ENCODE measurements at places on chromosomes 4 and X. TPM values are rescaled to one million over a fixed set of nuclear protein-coding genes. Genes with fewer than 3 reads are reported as not detected.

- no peaks in the 10 kb centered on the region for H3K36me3 ChIP-seq
- H3K4me3 ChIP-seq, result no peak overlapping the region
- no peaks in the 10 kb centered on the region for H3K27me3 ChIP-seq
- peaks cover 28% of the 10 kb centered on the region for H3K4me1 ChIP-seq
These were observed 90.0 kb downstream of the SORBS2 start for GRCh38 chr4:185722029-185722316.

The TMEM144 gene
- total RNA-seq, result 9.8 TPM

DNA sequence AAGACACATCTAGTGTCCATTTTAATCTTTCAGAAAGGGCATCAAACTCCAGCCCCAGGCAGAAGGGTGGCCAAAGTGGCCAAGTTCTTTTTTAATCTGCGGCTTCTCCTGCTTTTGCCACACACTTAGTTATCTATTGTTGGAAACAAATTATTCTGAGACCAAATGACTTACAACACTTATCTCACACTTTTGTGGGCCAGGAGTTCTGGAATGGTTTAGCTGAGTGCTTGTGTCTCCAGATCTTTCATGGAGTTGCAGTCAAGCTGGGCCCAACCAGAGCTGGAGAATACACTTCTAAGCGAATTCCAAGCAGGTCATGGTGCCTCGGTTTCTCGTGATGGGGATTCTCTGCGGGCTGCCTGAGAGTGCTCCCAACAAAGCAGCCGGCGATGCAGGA is 4.0 kb downstream of the TXK start:
- DNase-seq, result no peak
- no peaks in the 10 kb centered on the region for H3K36me3 ChIP-seq
- no peak overlapping the region for H3K4me3 ChIP-seq
- H3K4me1 ChIP-seq, result no peaks in the 10 kb centered on the region
- no peaks in the 10 kb centered on the region for H3K27me3 ChIP-seq

The CPE gene
- 87.7 TPM for total RNA-seq

DNA sequence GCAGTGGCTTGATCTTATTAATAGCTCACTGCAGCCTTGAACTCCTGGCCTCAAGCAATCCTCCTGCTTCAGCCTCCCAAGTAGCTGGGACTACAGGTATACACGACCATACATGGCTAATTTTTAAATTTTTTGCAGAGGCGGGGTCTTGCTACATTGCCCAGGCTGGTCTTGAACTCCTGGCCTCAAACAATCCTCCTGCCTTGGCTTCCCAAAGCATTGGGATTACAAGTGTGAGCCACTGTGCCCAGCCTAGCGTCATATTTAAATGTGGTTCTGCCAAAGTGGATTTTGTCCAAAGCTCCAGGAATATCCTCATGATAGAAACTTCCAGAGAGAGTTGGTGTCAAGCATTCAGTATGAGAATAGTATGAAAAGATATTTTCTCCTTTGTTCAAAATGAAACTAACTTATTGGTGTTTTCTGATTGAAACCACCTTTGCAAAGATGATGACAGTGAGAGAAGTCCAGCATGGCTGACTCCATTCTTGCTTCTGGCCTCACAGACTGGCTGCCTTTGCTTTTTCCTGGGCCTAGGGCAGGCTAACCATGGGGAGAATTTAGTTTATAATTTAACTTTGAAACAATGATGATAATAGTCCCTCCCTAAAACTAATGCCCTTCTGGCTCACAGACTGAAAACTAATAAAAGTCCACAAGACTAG is 129.0 kb downstream of the C4orf51 start:
- no peak for DNase-seq
- no peak overlapping the region for H3K27ac ChIP-seq
- no peak overlapping the region for H3K4me3 ChIP-seq
- peaks cover 18% of the 10 kb centered on the region for H3K4me1 ChIP-seq

DNA sequence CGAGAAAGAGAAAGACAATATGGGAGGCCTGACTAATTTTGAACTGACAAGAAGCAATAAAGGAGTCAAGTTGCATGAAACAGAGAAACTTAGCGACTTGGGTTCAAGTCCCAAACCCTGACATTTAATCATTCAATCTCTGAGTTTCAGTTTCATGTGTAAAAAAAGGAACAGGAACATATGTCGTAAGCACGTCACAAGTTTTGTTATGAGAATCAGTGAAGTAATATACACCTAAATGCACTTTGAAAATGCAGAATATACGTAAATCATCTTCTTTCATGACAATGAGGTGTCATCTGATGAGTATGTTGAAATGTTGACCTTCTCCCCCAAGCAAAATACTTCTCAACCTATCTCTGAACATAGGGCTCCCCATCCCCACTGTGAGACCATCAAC is 10.4 kb downstream of the ACOT9 start:
- no peak for DNase-seq
- no peak overlapping the region for H3K4me3 ChIP-seq
- H3K27me3 ChIP-seq, result no peaks in the 10 kb centered on the region
- H3K4me1 ChIP-seq, result no peaks in the 10 kb centered on the region
- no peak overlapping the region for H3K27ac ChIP-seq

GRCh38 chrX:151753313-151754046 is 18.9 kb downstream of the CNGA2 start:
- H3K4me3 ChIP-seq, result no peak overlapping the region
- no peaks in the 10 kb centered on the region for H3K36me3 ChIP-seq
- H3K27me3 ChIP-seq, result no peaks in the 10 kb centered on the region
- peak; percentile 62 for DNase-seq

DNA sequence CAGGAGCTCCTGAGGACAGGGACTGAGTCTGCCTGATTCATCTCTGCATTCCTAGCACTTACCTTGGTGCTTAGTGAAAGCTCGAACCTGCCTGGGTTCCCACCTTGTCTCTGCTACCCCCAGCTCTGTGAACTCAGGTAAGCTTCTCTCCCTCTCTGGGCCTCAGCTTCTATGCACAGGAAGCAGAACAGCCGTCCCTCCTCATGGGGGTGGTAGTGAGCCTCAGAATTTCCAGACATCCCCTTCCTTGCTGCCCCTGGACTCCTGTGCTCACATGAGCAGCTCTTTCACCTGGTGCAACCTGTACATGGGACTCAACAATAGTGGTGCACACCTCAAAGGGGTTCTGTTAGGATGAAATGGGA is 50.8 kb downstream of the HTRA3 start:
- DNase-seq, result no peak
- no peaks in the 10 kb centered on the region for H3K4me1 ChIP-seq
- no peaks in the 10 kb centered on the region for H3K27me3 ChIP-seq
- H3K36me3 ChIP-seq, result no peaks in the 10 kb centered on the region
- peak overlapping the region; percentile 13 for H3K27ac ChIP-seq

GRCh38 chr4:25405453-25405852 is 28.4 kb downstream of the ANAPC4 start:
- H3K27me3 ChIP-seq, result no peaks in the 10 kb centered on the region
- DNase-seq, result no peak
- H3K27ac ChIP-seq, result no peak overlapping the region
- H3K4me1 ChIP-seq, result no peaks in the 10 kb centered on the region
- H3K4me3 ChIP-seq, result no peak overlapping the region

- H3K4me3 ChIP-seq, result no peak overlapping the region
- no peak for DNase-seq
- no peaks in the 10 kb centered on the region for H3K36me3 ChIP-seq
- no peaks in the 10 kb centered on the region for H3K4me1 ChIP-seq
- H3K27ac ChIP-seq, result no peak overlapping the region
- no peaks in the 10 kb centered on the region for H3K27me3 ChIP-seq
These were observed 111.8 kb downstream of the ZNF518B start for GRCh38 chr4:10345381-10345784.

The HSD17B13 gene
- total RNA-seq, result not detected

GRCh38 chrX:115936008-115936407 is 234.5 kb upstream of the AGTR2 start:
- no peak for DNase-seq
- H3K4me3 ChIP-seq, result no peak overlapping the region
- H3K36me3 ChIP-seq, result no peaks in the 10 kb centered on the region
- H3K27ac ChIP-seq, result no peak overlapping the region

- no peak overlapping the region for H3K27ac ChIP-seq
- no peaks in the 10 kb centered on the region for H3K4me1 ChIP-seq
- H3K27me3 ChIP-seq, result no peaks in the 10 kb centered on the region
- no peaks in the 10 kb centered on the region for H3K36me3 ChIP-seq
- no peak for DNase-seq
These were observed 83.5 kb upstream of the INTU start for GRCh38 chr4:127548990-127549925.

DNA sequence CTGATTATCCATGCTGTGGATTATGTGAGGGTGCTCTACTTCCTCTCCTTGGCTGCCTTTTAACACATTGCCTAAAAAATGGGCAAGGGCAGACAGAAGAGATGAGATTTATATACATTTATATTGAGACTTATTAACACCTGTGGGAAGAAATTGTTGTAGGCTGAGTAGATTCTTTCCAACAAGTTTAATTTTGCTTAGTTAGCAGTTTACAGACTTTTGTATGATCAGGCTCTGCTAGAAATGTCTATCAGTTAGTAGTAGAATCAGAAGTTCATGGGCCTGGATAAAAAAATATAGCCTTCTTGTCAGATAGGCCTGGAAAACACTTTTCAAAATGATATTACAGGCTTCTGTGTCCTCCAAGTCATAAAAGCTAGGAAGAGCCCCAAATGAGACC is 111.3 kb upstream of the LEF1 start:
- no peaks in the 10 kb centered on the region for H3K4me1 ChIP-seq
- H3K4me3 ChIP-seq, result no peak overlapping the region
- H3K36me3 ChIP-seq, result no peaks in the 10 kb centered on the region
- H3K27ac ChIP-seq, result no peak overlapping the region
- no peak for DNase-seq

The FGF5 gene
- total RNA-seq, result 0.13 TPM

DNA sequence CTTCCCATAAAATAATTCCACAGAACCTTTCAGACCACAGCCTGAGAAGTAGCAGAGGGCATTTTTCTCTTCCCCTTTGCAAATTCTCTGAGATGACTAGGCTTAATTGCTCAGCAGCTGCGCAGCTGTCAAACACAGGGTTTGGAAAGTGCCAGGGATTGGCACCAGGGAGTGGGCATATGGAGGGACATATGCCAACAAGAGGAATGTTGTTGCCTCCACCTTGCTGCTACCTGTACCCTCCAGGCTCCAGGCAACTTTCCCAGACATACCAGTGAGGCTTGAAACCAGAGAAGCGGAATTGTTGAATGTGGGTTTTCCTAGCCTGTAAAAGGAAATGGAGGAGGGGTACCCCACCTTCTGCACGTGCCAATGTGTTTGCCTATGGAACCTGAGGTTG is 256.2 kb upstream of the GPR101 start:
- H3K27ac ChIP-seq, result no peak overlapping the region
- no peak overlapping the region for H3K4me3 ChIP-seq
- DNase-seq, result no peak
- H3K27me3 ChIP-seq, result no peaks in the 10 kb centered on the region
- H3K36me3 ChIP-seq, result no peaks in the 10 kb centered on the region

DNA sequence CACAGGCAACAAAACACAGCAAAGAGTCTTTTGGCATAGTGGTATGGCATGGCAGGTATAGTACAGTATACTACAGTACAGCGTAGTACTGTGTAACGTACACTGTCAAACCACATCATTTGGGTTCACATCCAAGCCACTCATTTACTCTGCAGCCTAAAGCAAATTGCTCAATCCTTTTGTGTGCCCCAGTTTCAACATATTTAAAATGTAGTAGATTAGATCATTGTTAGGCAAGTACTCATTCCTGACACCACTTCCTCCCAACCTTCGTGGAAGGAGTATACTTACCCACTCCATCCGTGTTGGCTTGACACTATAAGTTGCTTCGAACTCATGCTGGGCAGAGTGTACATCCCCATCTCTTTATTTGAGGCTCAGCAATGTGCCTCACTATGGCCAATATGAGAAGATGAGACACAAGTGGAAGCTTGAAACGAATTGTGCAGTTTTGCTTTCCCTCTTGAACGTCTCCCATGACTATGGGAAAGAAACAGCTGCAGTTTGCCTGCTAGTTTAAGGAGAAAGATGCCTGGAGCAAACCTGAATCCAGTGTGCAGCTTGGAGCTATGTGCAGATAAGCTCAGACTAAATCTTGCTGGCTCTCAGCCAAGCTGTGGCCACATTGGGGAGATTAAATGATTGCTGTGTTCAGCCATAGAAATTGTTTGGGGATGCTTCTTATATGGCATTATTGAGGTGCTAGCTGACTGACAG is 85.7 kb upstream of the TBL1X start:
- H3K4me1 ChIP-seq, result no peaks in the 10 kb centered on the region
- no peak overlapping the region for H3K27ac ChIP-seq
- DNase-seq, result no peak
- peaks cover 2% of the 10 kb centered on the region for H3K27me3 ChIP-seq
- no peaks in the 10 kb centered on the region for H3K36me3 ChIP-seq
- no peak overlapping the region for H3K4me3 ChIP-seq

DNA sequence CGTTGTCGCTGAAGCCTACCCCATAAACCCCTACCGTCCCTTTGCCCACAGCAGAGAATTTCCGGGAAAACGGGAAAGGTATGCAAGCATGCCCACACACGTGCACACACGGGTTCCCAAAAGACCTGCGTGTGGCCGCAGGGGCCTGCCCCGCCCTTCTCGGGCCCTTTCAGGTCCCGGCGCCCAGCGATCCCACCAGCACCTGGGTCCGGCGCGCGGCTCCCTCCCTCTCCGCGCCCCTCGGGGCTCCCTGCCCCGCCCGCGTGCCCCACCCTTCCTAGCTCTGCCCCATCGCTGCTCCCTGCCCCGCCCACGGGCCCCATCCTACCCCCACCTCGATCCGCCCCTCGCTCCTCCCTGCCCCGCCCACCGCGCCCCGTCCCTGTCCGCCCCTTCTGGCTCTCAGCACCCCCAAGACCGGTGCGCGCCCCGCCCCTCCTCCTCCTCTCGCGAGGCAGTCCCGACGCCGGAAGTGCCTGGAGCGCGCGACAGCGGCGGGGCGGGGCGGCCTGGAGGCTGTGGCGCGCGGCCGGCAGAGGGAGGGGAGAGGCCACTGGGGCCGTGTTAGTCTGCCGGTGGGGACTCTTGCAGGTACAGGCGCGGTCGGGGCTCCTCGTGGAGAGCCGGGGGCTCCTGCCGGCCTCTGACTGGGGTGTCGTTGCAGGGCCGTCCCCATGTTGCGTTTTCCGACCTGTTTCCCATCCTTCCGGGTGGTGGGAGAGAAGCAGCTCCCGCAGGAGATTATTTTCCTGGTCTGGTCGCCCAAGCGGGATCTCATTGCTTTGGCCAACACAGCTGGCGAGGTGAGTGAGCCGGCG is at the start of gene ANAPC4:
TSS of gene ANAPC4 (plus strand) at position 510 of the 818 bp plus-strand sequence. CDS start at position 675, 165 bp downstream.
- H3K4me1 ChIP-seq, result no peaks in the 10 kb centered on the region
- DNase-seq, result peak; percentile 94
- H3K36me3 ChIP-seq, result no peaks in the 10 kb centered on the region
- H3K27me3 ChIP-seq, result no peaks in the 10 kb centered on the region
- H3K27ac ChIP-seq, result peak within 1 kb of the TSS; percentile 53

The SERPINA7 gene
- not detected for total RNA-seq

The GAGE2A gene
- total RNA-seq, result not detected

GRCh38 chr4:10100734-10101216 is 15.8 kb downstream of the WDR1 start:
- H3K36me3 ChIP-seq, result peaks cover 29% of the 10 kb centered on the region
- H3K27ac ChIP-seq, result no peak overlapping the region
- H3K27me3 ChIP-seq, result no peaks in the 10 kb centered on the region
